Bladder microvascular endothelial cell (primary cell): ENCODE measurements at places on chromosomes 3 and 15. TPM values are rescaled to one million over a fixed set of nuclear protein-coding genes. Genes with fewer than 3 reads are reported as not detected.

FETUB gene
- not detected in 2 replicates for total RNA-seq

TERC gene
- 16.6 and 129 TPM in 2 replicates for total RNA-seq

CLDN16 gene
- total RNA-seq = 0.06 TPM in 1 of 2 replicates, not detected in the other

DUOX2 gene
- total RNA-seq = under 0.01 TPM in 1 of 2 replicates, not detected in the other

WDR48 gene
- total RNA-seq = 24.4 and 52.6 TPM in 2 replicates

PRSS50 gene
- total RNA-seq = not detected in 2 replicates

THBS1 gene
- total RNA-seq = 2,994 and 14,705 TPM in 2 replicates

LACTB gene
- 22.3 and 48.6 TPM in 2 replicates for total RNA-seq

CD80 gene
- 0.06 TPM in 1 of 2 replicates, not detected in the other for total RNA-seq

FAIM gene
- 7.3 and 7.9 TPM in 2 replicates for total RNA-seq

TM6SF1 gene
- total RNA-seq = 19.6 and 70.5 TPM in 2 replicates

GOLGA8G gene
- not detected in 2 replicates for total RNA-seq

ZNF385D gene
- total RNA-seq = 2.3 and 3.2 TPM in 2 replicates

RHOV gene
- not detected in 2 replicates for total RNA-seq

SPTSSB gene
- total RNA-seq = not detected in 2 replicates
